ENCODE measurements at places on chromosomes 1 and 21.

- no peak for DNase-seq
These were observed 62.5 kb upstream of the LYST start for GRCh38 chr1:235929216-235929615.

GRCh38 chr1:211420389-211420788, 71.6 kb downstream of the RD3 start:
- DNase-seq, result no peak

DNA sequence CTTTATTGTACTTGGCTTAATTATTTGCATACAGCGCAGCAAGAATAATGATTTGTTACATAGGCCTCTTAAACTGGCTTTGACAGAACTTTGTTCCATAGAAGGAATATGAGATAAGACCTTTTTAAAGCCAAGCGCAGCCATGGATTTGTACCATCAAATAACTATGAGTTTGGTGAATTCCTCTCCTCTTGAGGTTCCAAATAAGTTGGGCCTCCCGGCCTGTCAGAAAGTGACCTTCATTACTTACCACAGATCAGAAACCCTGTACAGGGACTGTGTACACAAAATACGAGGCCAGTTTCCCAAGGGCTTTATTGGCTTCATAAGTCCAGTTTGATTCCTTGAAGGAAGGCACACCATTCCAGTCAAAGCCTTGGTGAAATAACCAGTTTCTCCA, 21.8 kb upstream of the HSD3B1 start:
- DNase-seq, result no peak

GRCh38 chr21:44800971-44801467, 601 bp downstream of the UBE2G2 start:
- no peak for DNase-seq

- no peak for DNase-seq
These were observed 887.1 kb downstream of the LRRIQ3 start for GRCh38 chr1:73310797-73311381.

DNA sequence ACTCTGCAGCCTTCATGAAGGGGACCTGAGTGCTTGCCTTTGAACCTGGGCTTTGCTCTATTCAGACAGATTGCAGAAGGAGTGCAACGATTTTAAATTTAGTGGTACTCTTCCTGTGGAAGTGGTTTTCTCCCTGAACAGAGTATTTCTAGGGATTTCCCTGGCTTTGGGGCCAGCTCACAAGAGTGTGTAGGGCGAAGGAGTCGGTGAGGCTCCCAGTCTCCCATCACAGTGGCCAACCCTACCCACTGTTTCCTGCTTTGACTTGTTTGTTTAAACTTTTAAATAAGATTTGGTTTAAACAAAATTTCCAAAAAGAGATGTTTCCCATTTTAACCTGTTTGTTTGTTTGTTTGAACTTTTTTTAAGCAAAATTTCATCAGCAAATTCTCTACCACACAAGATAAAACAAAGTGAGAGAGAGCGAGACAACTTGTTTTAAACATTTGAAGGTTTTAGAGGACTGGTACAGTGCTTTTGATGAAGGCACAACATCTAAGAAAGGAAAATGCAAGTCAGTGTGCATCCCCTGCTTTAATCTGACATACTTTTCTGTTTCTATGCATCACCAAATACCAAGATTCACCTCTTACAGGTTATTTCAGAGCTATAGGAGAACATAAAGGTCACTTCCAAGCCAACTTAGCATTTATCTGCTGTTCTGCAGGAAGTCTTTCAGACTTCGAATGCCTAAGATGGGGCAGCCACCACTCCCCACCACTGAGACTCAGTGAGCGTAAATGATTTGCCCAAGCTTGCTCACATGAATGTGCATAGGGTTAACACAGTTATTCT, 6.6 kb downstream of the SELP start:
- DNase-seq, result no peak

DNA sequence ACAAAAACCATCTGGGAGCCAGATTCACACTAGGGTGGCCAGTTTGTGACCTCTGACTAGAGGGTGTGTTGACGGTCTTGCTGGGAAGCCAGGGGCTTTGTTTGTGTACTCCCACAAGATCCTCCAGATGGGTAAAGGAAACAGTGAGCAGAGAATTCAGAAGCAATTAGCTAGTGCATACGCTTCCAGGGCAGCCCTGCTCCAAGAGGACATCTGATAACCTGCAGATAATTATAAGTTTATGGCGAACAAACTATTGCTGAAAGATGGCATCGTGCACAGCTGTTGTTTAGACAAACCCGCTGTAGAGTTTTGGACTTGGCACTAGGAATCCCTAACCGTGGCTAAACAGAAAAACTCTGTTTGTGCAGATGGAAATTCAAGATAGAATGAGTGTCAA, 326.4 kb downstream of the TGFB2 start:
- no peak for DNase-seq

- DNase-seq, result no peak
These were observed 443.4 kb upstream of the NCAM2 start for GRCh38 chr21:20554785-20555184.

GRCh38 chr1:2981388-2981787, 39.9 kb upstream of the ACTRT2 start:
- no peak for DNase-seq

DNA sequence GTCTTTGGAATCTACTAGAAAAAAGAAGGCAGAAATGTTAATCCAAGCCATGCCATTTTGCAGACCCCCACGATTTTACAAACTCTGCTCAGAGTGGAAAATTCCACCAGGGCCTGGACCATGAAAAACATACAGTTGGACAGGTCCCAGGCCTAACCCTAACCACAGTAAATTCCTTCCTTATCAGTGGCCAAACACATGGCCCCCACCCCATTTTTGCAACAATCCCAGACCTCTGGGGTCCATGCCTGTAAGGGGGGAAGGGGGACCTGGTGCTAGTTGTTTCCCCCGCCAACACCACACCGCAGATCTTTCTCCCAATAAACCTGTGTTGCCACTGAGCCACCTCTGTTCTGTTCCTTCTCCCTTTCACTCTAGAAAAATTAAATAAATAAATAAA, 1352.7 kb downstream of the AMY1C start:
- DNase-seq, result no peak

DNA sequence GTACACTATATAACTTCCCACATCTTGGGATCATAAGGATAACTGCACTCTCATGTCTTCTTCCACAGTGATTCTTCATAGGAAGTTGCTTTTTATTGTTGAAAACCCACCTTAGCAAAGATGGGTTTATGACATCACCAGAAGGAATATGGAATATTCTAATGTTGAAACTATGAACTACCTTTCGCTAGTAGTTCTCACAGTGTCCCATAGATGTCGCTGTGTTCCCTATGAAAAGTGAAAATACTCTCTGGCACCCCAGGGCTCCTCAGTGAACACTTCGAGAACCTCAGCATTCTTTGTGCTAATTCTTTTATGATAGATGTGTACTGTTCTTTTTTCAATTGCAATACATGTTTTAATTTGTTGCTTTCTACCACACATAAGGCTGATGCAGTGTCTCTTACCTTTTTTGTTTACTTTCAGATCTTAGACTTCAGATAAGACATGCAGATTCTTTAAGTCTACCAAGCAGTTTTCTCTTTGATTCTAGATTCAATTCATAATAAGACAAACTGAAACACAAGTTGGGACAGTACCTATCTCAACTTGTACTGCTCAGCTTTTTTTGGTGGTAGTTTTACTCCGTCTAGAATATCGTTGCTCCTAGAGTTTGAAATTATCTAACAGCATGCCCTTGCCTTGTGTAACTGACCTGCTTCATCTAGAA, 90.8 kb downstream of the GTF2B start:
- DNase-seq, result no peak

DNA sequence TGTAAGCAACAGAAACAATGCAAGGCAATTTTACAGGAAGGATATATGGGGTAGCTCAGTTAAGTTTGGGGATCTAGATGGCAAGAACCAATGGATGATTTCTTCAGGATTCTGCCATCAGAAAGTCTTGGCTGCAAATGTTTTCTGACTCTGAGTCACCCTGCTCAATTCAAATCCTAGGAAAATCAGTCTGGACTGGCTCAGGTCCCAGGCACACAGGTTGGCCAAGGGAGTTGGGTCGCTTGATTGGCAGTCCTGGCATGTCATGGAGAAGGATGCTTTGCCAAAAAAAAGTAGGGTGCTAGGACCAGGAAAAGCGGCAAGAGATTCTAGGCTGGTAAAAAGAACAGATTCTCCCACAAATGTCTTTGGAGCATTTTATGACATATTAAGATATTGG, 28.9 kb upstream of the S1PR1 start:
- no peak for DNase-seq

GRCh38 chr1:48776393-48777218, at the start of gene BEND5:
Gene BEND5, minus strand, starts transcription at chr1:48776891. Its CDS starts 60 bp downstream, at chr1:48776831.
- DNase-seq, result no peak

GRCh38 chr1:100302739-100303138, 36.7 kb downstream of the RTCA start:
- no peak for DNase-seq

DNA sequence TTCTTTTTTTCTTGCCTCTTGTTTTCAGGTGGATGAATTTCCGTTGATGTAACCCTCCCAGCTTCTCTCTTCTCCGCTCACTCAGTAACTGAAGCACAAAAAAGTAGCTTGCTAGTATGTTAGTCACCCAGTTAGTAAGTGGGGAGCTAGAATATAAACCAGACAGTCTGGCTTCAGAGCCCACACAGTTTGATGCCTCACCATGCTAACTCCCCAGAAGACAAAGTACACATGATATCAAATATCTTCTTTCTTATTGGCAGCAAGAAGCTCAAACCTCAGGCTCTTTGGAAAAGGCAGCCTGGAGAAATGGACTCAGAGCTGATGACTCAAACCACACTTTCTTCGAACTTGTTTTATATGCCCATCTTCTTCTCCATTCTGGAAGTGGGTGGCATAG, 187.5 kb upstream of the PLXNA2 start:
- no peak for DNase-seq

- DNase-seq, result peak; percentile 26
These were observed at the start of gene FABP3 for GRCh38 chr1:31373056-31373896. Gene FABP3, minus strand, starts transcription at chr1:31373076. Its CDS starts 62 bp downstream, at chr1:31373014.

GRCh38 chr1:231584921-231585320, 41.7 kb upstream of the DISC1 start:
- no peak for DNase-seq

DNA sequence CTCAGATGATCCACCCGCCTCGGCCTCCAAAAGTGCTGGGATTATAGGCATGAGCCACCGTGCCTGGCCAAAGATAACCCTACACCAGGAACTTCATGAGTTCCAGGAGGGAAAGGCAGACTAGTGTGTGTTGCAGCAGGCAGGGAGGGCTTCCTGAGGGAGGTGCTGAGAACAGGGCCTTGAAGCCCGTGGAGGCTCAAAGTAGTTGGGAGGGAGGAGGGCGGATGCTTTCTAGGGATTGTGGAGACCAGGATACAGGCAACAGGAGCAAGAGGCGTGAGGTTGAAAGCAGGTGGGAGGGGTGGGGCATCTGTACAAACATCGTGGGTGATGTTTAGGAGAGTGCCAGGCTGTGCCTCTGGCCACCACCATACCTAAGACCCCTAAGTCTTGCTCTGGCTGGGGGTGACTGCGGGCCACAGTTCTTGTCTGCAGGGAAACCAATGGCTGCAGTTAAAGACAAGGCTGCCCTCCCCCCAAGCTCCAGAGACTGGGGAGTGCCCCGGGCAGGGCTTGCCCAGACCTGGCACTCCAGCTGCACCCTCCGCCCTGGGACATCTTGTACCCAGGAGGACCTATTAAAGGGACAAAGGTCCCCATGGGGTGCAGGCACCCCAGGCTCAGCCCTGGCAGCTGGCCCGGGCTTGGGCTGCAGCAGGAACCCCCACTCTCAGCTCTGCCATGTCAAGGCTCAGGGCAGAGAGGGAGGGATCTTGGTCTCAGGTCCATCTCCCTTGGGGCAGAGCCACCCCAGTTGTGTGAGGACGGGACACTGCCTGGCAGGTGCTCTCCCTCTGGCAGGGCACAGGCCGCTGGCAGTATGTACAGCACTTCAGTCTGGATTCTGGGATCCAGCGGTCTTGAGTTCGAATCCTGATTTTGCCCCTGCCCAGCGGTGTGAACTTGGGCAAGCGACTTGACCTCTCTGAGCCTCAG, 22.1 kb upstream of the CASZ1 start:
- no peak for DNase-seq

GRCh38 chr1:24770881-24771280, 25.6 kb downstream of the CLIC4 start:
- DNase-seq, result no peak

- no peak for DNase-seq
These were observed 1256.0 kb downstream of the AMY1C start for GRCh38 chr1:105005594-105006195.

DNA sequence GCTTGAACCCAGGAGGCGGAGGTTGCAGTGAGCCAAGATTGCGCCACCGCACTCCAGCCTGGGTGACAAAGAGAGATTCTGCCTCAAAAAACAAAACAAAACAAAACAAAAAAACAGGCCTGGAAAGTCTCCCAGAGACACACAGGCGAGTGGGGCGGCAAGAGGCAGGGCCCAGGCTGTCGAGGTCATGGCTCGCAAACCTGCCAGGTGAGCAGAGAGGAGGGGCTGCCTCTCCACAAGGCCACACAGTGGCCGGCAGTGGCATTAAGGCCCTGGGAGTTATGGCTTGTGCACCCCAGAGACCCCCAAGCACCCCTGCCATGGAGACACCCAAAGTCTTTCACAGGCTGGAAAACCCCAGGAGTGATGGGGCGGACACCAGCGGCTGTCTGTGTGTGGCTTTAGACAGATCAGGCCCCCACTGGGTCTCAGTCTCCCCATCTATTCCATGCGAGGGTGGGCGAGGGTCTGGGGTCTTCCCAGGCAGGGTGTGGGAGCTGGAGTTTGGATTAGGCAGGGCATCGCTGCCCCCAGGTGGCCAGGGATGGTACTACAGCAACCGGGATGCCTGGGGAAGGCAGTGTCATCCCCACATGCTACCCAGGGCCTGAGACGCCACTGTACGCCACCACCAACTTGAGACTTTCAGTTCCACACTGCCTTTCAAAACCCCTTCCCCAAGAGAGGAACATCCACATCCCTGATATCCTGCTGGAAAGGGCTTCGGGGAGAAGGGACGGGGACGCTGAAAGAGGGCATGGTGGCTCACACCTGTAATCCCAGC, 7.3 kb upstream of the CTRC start:
- no peak for DNase-seq

DNA sequence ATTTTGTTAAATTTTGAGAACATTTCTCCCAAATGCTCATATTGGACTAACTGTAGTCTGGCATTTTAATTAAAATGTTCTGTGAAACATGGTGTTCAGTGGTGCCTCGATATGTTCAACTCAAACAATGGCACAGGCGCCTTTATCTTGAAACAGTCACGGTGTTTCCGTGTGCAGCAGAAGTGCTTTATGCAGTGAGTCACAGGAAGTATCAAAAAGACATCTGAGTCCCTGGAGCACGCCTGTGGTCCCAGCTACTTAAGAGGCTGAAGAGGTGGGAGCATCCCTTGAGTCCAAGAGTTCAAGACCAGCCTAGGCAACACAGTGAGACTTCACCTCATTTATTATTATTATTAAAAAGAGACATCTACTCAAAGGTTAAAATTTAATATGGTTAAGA, 52.2 kb downstream of the GREM2 start:
- no peak for DNase-seq

DNA sequence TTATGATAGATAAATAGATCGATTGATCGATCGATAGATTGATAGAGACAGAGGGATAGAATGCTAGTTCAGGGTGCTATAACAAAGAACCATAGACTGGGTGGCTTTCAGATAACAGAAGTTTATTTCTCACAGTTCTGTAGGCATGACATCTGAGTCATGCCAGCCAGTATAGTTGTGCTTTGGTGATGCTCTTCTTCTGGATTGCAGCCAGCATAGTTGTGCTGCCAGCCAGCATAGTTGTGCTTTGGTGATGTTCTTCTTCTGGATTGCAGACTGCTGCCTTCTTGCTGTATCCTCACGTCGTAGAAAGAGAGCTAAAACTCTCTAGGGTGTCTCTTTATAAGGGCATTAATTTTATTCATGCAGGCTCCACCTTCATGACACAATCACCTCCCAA, 860.8 kb downstream of the BRINP3 start:
- no peak for DNase-seq

All from kidney capillary endothelial cell (primary cell).